Activated CD4-positive, alpha-beta T cell treated with anti-CD3 and anti-CD28 coated beads, Interleukin-2, amount 50 U/mL, for 4 hours (primary cell): ENCODE measurements at places on chromosomes 6 and 20.

GRCh38 chr20:11302436-11302835 is 615.3 kb upstream of the BTBD3 start:
- DNase-seq = no peak

GRCh38 chr6:40355066-40355465 is 232.1 kb downstream of the LRFN2 start:
- DNase-seq = no peak

GRCh38 chr6:24740861-24741260 is 21.9 kb upstream of the C6orf62 start:
- DNase-seq = no peak

DNA sequence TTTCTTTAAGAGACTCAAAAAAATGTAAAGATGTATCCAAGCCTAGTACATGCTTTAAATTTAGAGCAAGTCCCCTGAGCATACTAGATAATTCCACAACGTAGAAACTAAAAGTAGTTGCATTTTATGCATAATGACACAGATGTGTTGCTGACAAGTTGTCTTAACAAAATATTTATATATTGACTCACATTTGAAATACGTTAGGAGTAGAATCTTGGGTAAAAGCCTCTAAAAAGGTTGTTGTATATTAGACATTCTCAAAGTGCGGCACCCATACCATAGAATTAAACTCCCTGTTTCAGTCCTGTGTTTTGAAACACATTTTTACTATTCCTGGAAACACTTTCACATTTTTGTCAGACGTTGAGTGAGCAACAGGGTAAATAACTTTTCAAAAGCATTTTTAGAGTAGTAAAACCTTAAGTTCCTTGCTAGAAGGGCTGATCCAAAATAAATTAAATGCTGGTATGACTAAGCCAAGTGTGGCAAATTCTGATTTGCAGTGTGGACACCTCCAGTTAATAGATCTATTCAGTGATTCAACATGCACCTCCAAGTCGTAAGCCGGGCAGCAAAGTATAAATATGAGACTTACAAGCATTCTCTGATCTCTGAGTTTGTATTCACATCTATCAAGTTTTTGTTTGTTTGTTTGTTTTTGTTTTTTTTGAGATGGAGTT is 97.5 kb downstream of the GMDS start:
- DNase-seq = no peak

GRCh38 chr6:108744244-108744972 is 103.8 kb upstream of the ARMC2 start:
- DNase-seq = no peak

DNA sequence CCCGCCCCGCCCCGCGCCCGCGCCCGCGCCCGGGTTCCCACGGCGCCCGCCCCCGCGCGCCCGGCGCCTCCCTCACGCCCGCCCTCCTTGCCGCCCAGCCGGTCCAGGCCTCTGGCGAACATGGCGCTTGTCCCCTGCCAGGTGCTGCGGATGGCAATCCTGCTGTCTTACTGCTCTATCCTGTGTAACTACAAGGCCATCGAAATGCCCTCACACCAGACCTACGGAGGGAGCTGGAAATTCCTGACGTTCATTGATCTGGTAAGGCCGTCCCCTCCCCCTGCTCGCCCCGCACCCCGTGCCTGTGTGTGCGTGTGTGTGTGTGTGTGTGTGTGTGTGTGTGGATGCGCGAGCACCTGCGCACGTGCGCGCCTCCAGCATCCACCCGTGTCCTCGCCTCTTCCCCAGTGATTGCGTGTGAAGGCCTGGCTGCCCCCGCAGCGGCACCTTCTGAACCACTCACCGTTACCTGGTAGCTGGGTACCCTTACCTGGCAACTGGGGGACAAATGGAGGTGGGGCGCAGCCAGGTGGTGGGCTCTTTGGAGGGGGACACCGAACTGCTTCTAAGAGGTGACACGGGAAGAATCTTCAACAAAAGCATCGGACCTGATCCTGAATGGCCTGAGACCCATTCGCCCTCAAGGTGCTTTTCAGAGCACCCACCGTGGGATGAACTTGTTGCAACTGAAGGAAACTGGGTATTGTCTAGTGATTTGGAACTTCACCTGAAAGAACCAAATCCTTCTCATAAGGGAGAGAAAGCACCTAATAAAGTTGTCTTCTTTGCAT is at the start of gene AIG1:
TSS of gene AIG1 (plus strand) at position 84 of the 791 bp plus-strand sequence. CDS start at position 121, 37 bp downstream.
- DNase-seq = peak; percentile 62

DNA sequence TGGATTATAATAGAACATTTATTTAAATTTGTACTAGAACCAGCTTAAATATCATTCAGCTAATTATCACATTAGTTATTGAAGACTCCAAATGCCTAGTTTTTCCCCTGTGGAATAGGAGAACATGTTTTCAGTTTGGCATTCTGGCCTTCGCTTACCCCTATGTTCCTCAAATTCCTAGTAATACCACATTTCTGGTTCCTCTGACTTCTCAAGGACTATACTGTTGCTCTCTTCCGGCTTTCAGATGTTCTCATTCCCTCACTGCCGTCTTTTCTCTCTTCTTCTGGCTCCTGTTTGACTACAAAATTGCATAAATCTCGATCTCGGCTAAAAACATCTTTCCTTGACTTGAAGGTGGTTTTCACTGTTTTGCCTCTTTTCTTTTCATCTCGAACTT is 71.8 kb upstream of the KHDRBS2 start:
- DNase-seq = no peak

DNA sequence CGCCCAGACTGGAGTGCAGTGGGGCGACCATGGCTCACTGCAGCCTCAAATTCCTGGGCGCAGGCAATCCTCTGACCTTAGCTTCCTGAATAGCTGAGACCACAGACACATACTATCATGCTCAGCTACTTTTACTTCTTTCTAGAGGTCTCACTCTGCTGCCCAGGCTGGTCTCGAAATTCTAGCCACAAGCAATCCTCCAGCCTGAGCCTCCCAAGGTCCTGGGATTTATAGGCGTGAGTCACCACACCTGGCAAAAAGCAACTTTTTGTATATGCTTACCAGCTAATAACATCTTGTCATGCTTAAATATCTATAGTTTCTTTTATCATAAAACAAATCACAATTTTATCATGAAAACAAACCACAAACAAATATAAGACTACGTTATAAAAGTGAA is 23.0 kb downstream of the RNASET2 start:
- no peak for DNase-seq

DNA sequence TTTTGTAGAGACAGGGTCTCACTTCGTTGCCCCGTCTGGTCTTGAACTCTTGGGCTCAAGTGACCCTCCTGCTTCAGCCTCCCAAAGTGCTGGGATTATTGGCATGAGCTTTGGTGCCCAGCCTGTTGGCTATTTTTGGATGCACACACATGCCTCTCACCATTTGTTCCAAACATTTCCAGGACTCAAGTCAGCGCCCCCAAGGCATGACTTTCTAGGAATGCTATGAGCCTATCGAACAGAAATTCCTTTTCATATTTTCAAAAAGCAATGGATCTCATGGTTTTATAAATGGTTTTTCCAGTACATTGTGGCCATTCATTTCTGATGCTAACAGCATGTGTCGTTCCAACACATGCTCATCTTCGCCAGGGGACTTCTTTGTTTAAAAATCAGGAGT is 119.3 kb upstream of the NAA20 start:
- DNase-seq = no peak

GRCh38 chr6:93418033-93418407 is 1.3 kb downstream of the EPHA7 start:
- DNase-seq = no peak

GRCh38 chr6:44221961-44222335 is 1.4 kb upstream of the SLC29A1 start:
- DNase-seq = no peak

GRCh38 chr6:37972994-37973757 is 153.6 kb downstream of the ZFAND3 start:
- DNase-seq = no peak

- DNase-seq = no peak
These were observed 42.5 kb upstream of the ARMC2 start for GRCh38 chr6:108805611-108806167.

GRCh38 chr6:104473021-104473429 is 386.7 kb downstream of the HACE1 start:
- no peak for DNase-seq

- DNase-seq = no peak
These were observed 195.2 kb upstream of the SASH1 start for GRCh38 chr6:148147463-148147830.

DNA sequence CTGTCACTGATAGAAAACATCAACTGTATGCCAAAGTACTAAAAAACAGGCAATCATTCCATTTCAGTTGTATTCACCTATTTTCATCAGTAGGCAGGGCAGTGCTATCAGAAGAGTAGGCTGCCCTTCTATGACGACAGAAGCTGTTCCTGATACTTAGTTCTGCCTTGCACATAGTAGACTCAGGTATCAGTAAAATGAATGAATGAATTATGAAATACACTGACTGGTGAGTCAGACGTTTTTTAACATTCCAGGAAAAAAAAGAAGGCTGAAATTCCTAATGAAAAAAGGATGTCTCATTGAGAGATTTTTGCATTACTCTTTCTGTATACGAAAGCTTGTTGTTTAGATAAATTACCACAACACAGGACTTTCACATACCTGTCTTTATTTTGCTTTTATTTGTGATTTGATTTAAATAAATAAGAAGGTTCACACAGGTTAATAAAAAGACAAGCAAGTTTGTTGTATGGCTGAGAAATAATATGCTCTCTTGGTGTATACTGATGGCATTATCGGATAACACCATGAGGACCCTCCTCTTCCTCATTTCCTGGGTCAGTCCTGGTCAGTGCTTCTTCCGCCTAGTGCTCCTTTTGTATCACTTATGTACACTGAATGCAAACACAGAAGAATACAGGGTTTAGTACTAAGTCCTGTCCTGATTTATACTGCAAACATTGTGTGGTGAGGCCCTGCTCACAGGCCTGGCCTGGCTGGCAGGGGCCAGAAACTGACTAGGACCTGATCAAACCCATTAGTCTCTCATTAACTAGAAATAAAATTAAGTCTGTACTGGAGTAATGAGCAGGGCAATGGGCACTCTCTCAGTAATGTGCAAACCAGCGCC is 39.4 kb upstream of the SPDEF start:
- no peak for DNase-seq

DNA sequence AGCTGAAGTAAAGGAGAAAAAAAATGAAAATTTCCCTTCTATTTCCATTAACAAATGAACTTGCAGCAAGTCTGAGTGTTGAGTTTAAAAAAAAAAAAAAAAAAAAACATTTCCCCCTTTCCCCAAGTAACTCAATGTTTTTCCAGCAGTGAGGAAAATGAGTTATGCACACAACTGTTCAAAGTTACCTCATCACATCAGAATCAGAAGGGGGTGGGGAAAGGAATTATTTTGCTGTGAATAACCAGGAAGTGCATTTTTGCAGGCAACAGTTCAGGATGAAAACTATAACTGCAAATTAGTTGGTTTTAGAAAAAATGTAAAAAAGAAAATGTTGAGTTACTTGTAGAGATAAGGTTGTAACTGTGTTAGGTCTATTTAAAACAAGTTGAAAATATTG is 568.9 kb upstream of the CITED2 start:
- DNase-seq = no peak

DNA sequence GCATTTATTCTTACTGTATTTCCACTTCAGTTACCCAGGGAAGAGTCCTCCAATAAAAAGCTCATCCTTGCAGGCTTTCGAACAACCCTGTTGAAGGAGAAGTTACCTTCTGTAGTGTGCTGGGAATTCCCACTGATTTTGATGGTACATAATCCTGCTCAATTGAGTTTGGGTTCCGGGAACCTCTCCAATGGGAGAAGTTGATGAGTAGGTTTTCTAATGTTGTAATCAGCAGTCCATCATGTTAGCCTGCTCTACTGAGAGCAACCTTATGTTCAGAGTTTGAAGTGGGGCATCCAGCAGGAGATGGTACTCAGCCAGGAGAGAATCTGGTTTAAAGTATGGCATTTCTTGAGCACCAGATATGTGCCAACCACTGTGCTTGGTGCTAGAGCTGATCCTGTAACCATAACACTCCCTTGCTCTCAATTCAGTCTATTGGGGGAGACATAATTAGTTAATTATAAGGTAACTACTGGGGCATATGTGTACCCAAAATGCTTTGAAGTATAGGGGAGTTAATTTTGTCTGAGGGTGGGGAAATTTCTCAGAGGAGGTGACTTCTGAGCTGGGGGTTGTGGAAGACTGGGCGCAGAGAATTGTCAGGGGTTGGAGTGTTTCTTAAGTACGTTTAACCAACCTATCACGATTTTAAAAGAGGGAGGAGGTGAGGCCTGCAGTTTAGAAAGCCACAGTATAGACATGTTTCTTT is 2.1 kb downstream of the TOP1 start:
- no peak for DNase-seq

GRCh38 chr6:1747531-1747930 is 137.8 kb downstream of the FOXC1 start:
- DNase-seq = no peak

GRCh38 chr6:35787266-35788218 is 6.7 kb downstream of the CLPSL1 start:
- DNase-seq = no peak

GRCh38 chr6:146944077-146944476 is 260.1 kb upstream of the STXBP5 start:
- no peak for DNase-seq

GRCh38 chr6:157094038-157094437 is 229.3 kb downstream of the TMEM242 start:
- no peak for DNase-seq

- DNase-seq = no peak
These were observed 71.2 kb downstream of the LY86 start for GRCh38 chr6:6659600-6660327.

GRCh38 chr6:128062882-128063603 is 162.2 kb upstream of the THEMIS start:
- DNase-seq = no peak

DNA sequence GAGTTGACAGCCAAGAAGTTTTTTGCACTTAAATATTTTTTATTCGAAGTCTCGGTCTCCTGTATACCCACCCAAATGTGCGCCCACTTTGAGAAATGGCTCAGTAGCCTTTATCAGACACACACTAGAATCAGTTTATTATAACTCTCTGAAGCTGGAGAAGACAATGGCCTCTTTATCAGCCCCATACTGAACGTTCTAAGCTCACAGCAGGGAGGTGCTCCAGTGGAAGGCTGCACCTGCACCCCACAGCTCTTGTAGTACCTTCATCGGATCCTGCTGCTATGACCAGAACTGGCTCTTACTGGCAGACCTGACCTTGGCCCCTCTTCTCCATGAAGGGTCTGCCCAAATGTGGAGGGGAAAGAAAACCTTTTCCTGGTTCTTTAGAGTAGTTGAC is 165.0 kb upstream of the SCGN start:
- no peak for DNase-seq

- no peak for DNase-seq
These were observed 60.9 kb downstream of the NCR2 start for GRCh38 chr6:41396335-41396734.

DNA sequence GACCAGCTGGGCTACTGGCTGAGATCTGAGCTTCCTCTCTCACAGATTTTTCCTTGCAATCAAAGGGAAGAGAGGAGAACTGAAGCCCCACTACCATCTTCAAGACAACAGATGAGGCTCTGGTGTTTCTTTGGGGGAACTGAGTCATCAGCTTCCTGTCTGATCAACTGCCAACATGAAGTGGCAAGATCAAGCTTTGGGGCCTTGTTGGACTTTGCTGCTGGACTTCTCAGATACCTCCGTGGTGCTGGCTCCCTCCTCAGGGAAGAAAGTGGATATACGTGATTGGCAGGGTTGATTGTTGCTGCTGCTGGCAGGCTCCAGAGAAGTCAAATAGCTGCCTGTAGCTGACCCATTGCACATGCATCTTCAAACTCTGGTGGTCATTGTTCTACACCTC is 3.6 kb upstream of the TOX2 start:
- no peak for DNase-seq

GRCh38 chr6:70900047-70900446 is 56.8 kb downstream of the B3GAT2 start:
- DNase-seq = no peak

- no peak for DNase-seq
These were observed 67.2 kb downstream of the PLCG1 start for GRCh38 chr20:41204304-41205265.

- DNase-seq = no peak
These were observed 71.2 kb downstream of the ABHD12 start for GRCh38 chr20:25319241-25320034.
